Muscle of leg (tissue), 16 donors: ENCODE measurements at places on chromosomes 16 and 17.

DNA sequence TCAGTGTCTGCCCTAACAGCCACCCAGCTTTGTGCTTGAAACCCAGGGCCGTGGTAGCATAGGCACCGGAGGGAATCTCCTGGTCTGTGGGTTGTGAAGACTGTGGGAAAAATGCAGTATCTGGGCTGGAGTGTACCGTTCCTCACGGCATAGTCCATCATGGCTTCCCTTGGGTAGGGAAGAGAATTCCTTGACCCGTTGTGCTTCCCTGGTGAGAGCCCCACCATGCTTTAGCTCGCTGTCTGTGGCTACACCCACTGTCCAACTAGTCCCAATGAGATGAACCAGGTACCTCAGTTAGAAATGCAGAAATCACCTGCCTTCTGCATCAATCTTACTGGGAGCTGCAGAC is 67.3 kb downstream of the ATF7IP2 start:
- DNase-seq = no peak
- no peaks in the 10 kb centered on the region for H3K4me1 ChIP-seq
- no peak overlapping the region for H3K27ac ChIP-seq
- no peak overlapping the region for H3K4me3 ChIP-seq
- H3K36me3 ChIP-seq = peaks cover 2% of the 10 kb centered on the region

DNA sequence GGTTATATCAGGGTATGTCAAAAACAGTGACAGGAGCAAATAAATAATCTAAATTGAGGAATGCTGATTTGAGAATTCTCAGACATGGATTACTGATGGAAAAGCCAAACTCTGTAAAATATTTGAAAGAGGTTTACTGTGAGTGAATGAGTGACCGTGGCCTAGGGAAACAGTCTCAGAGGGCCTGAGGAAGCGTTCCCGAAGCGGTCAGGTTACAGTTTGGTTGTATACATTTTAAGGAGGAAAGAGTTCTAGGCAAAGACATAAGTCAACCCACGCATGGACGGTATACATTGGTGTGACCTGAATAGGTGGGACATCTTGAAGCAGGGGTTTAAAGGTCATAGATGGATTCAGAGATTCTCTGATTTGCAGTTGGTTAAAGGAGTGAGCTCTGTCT is 771.7 kb downstream of the KCNJ18 start:
- no peaks in the 10 kb centered on the region for H3K36me3 ChIP-seq
- no peak for DNase-seq
- H3K27me3 ChIP-seq = no peaks in the 10 kb centered on the region
- no peak overlapping the region for H3K27ac ChIP-seq

GRCh38 chr16:5041600-5042133 is 7.9 kb upstream of the NAGPA start:
- DNase-seq = no peak
- H3K27me3 ChIP-seq = no peaks in the 10 kb centered on the region
- H3K27ac ChIP-seq = no peak overlapping the region
- no peaks in the 10 kb centered on the region for H3K36me3 ChIP-seq
- no peak overlapping the region for H3K4me3 ChIP-seq
- no peaks in the 10 kb centered on the region for H3K4me1 ChIP-seq

- DNase-seq = no peak
- H3K4me1 ChIP-seq = peaks cover 49% of the 10 kb centered on the region
- peak overlapping the region; percentile 88 for H3K27ac ChIP-seq
- H3K36me3 ChIP-seq = peaks cover 9% of the 10 kb centered on the region
These were observed 111.1 kb downstream of the VPS53 start for GRCh38 chr17:603406-604114.

- no peak overlapping the region for H3K4me3 ChIP-seq
- no peaks in the 10 kb centered on the region for H3K27me3 ChIP-seq
- peaks cover 12% of the 10 kb centered on the region for H3K4me1 ChIP-seq
- H3K36me3 ChIP-seq = peaks cover 25% of the 10 kb centered on the region
- no peak for DNase-seq
These were observed 15.9 kb downstream of the ST6GALNAC2 start for GRCh38 chr17:76569607-76570279.

- H3K36me3 ChIP-seq = no peaks in the 10 kb centered on the region
- DNase-seq = no peak
- no peak overlapping the region for H3K27ac ChIP-seq
- H3K27me3 ChIP-seq = no peaks in the 10 kb centered on the region
These were observed 1.2 kb downstream of the CPD start for GRCh38 chr17:30379903-30380381.
